ENCODE measurements at places on chromosomes 1 and 21.

- no peak for ATAC-seq
Measured at GRCh38 chr1:218516526-218516925, 171.4 kb downstream of the TGFB2 start.

GRCh38 chr1:10615932-10616671 lies 141.4 kb downstream of the PEX14 start:
- no peak for ATAC-seq

DNA sequence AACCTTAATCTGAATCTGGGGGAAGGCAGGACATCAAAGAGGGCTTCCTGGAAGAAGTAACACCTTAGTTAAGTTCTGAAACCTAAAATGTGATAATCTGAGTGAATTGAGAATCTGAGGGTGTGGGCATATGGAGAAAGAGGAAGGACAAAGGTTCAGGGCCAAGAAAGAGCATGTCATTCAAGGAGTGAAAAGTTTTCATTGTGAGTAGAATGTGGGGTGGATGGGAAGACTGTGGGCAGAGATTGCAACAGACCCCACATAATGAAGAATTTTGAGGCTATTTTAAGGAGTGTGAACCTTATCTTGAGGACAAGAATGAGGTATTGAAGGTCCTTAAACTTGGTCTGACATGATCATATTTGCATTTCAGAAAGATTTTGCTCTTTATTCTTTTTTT lies 227.2 kb downstream of the PTGER3 start:
- ATAC-seq, result no peak

- ATAC-seq, result no peak
Measured at GRCh38 chr1:10914056-10914455, 98.4 kb upstream of the TARDBP start.

GRCh38 chr1:98437011-98437410 lies 224.5 kb upstream of the SNX7 start:
- ATAC-seq, result no peak

DNA sequence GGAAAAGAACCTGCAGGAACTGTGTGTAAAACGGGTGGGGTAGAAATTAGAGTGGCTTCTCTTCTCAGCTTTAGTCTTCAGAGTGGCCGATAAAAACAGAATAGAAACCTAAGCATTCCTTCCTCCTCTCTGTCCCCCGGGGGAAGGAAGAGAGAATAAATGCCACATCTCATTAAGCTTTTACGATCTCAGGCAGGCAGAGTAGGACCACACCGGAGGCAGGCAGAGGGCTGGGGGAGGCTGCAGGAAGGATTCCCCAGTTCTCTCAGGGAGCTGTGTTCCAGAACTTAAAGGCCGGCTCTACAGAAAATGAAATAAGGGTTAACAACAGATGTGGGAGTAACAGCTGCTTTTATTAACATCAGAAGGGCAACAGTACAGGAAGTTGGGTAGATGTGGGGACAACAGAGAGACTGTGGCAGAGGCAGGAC lies 24.5 kb upstream of the MEF2D start:
- no peak for ATAC-seq

GRCh38 chr1:43405876-43406234 lies 16.2 kb downstream of the SZT2 start:
- ATAC-seq, result no peak

DNA sequence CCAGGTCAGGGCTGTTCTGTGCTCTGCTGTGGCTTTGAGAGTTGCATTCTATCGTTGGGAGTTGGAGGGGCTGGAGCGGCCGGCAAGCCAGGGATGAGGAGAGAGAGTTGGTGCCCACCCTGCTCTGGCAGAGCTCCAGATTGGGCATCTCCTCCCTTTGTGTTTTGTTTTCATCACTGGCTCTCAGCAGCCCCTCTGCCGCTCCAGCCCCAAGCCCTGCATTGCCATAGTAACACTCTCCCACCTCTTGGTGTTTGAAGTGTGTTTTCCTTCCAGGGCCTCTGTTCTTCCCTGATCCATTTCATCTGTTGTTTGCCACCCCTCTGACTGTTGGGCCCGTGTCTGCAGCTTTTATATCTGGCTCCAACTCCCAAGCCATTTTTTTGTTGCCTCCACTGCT lies 152.7 kb downstream of the URB2 start:
- ATAC-seq, result no peak

- ATAC-seq, result no peak
Measured at GRCh38 chr1:34127006-34128000, 37.7 kb downstream of the CSMD2 start.

DNA sequence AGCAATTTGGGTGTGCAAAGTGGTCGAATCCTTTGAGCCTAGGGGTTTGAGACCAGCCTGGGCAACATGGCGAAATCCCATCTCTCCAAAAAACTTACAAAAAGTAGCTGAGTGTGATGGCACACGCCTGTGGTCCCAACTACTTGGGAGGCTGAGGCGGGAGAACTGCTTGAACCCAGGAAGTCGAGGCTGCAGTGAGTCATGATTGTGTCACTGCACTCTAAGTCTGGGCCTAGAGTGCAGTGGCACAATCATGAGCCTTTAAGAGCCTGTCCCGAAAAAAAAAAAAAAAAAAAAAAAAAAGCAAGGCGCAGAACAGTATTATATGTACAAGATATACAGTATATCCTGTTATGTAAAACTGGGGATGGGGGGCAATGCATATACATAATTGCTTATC lies 25.1 kb upstream of the HTR1D start:
- ATAC-seq, result no peak

GRCh38 chr1:234645964-234646363 lies 36.0 kb upstream of the IRF2BP2 start:
- no peak for ATAC-seq

- no peak for ATAC-seq
Measured at GRCh38 chr21:38434913-38435533, 63.3 kb downstream of the ERG start.

- no peak for ATAC-seq
Measured at GRCh38 chr1:10644307-10645128, 151.9 kb downstream of the CASZ1 start.

DNA sequence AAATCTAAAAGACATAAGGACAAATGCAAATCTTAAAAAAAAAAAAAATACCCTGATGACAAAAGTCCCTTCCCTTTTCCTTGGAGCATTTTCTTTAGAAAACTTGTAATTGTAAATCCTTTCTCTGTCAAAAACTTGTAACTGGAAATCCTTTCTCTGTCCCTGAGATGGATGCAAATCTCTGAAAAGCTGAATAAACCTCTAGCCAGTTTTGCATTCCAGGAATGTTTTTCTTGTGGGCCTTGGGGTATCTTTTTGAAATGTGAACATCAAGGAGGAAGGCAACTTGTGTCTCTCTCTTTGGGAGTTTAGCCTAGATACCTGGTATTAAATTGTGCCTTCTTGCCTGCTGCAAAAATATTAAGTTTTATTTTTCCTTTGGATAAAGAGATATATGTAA lies 305.3 kb downstream of the KCNT2 start:
- ATAC-seq, result no peak

GRCh38 chr1:207486198-207486597 lies 9.8 kb upstream of the CR1 start:
- ATAC-seq, result no peak

DNA sequence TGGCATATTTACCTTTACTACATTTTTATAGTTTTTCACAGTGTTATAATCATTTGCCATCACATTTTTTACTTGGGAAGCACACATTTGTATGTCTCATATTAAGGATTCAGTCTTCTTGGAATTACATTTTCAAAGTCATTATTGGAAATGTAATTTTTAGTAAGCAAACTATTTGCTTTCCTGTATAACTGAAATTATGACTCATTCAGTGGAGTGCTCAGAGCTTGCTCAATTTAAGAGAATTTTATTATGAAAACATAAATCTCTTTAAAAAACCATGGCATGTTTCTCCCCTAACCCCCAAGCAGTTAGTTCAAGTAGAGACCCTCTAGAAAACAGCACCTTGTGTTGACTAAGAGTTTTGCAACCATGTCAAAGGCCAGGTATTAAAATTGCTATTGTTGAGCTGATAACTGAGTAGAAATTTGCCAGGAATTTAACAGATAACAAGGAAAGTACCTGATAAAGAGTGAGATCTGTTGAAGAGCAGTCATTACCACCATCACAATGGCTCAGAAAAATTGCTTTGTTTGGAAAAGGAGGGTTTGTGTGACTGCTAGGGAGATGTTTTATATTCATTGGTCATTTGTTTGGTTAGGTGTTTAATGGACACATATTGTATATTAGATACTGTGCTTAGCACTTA lies 105.9 kb downstream of the KCNK2 start:
- no peak for ATAC-seq

- ATAC-seq, result no peak
Measured at GRCh38 chr1:15848929-15849774, 1.6 kb downstream of the SPEN start.

GRCh38 chr1:82927753-82928152 lies 1071.2 kb downstream of the TTLL7 start:
- no peak for ATAC-seq

- ATAC-seq, result no peak
Measured at GRCh38 chr1:24421502-24421901, 5.9 kb downstream of the NIPAL3 start.

DNA sequence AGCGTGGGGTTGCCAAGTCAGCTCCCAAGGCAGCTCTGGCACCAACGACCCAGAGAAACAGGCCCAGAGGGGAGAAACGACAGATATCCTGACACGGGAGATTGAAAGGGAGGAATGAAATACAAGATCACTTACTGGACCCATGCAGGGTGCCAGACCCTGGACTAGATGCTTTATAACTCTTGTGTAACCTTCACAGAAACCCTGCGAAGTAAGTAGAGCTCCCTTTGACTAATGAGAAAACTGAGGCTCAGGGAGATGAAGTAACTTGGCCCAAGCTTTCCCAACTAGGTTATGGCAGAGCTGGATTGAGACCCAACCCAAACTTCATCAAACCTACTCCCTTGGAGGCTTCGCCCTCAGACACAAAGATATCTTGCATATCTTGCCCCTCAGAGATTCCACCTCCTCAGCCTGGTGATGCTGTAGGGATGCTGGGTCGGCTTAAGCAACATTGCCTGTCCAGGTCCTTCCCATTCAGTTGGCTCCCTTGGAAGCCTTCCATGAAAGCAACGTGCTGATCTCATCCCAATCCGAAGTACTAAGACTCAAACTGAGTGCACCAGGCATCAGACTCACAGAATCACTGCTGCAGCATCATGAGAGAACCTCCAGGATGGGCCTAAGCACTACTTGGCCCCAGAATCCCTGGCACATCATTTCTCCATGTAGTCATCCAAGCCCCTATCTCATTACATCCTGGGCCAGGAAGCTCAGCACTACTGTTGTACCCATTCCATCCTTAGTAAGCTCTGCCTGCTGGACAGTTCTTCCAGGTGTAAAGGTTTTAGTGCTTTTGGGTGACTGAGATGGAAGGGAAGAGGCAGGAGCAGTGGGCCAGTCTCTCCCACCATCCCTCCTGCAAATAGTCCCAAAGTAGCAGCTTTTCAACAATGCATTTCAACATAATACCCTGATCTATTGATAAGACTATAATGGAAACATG lies 1.1 kb upstream of the IGSF9 start:
- no peak for ATAC-seq

GRCh38 chr21:17688912-17689874 lies 76.5 kb upstream of the BTG3 start:
- peak; percentile 32 for ATAC-seq

- ATAC-seq, result no peak
Measured at GRCh38 chr1:241957692-241958494, at the start of gene BECN2. TSS of gene BECN2 (plus strand) at chr1:241957767. CDS start at chr1:241957767, 0 bp downstream.

- no peak for ATAC-seq
Measured at GRCh38 chr1:33378524-33378923, 52.4 kb downstream of the PHC2 start.

DNA sequence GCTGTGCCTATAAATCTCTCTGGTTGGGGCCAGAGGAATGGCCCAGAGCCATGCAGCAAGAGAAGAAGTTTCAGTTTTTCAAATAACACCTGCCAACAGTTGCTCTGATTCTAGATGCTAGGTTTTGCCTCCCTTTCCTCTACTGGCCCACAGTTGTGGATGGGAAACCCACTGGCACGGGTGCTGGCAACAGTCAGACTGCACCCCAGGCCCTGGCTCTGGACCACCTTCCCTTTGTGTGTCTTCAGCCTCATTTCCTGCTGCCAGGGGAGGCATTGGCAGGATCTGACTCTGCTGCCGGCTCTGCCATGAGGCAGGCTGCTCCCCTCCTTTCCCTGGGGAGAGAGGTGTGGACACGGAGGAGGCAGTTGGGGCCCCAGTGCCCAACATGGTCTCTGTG lies 142.0 kb downstream of the IGSF21 start:
- no peak for ATAC-seq
